OCI-LY7 (cell line): ENCODE measurements at places on chromosomes 5 and 9. TPM values are rescaled to one million over a fixed set of nuclear protein-coding genes. Genes with fewer than 3 reads are reported as not detected.

GRCh38 chr5:175444060-175444904 lies at the start of gene DRD1:
DRD1 (minus strand) TSS chr5:175444182; CDS start chr5:175443099, 1,083 bp downstream.
- peak; percentile 17 for DNase-seq

CEP72 gene
- 41.1 and 42.7 TPM in 2 replicates for total RNA-seq

SPAG8 gene
- total RNA-seq: 3.6 and 5.1 TPM in 2 replicates

GRCh38 chr5:63408984-63409383 lies 553.3 kb downstream of the HTR1A start:
- DNase-seq: no peak

PIP5K1B gene
- 10.7 and 11.5 TPM in 2 replicates for total RNA-seq

DNA sequence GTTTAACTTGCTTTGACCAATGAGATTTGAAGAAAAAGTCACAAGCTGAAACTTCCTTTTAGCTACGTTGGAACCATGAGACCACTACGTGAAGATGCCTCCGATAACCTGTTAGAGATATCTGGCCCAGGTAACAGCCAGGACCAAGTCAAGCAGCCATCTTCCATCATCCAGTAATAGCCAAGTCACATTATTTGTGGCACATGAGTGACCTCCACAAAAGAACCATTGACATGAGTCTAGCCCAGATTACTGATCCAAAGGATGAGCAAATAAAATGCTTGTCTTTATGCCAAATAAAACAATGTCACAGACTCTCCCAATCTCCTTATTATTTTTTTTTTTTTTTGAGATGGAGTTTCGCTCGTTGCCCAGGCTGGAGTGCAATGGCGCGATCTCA lies 1.6 kb downstream of the DEPDC1B start:
- DNase-seq: no peak

SLC36A2 gene
- total RNA-seq: not detected in 2 replicates

RNF208 gene
- total RNA-seq: 4.4 and 5.5 TPM in 2 replicates

GRCh38 chr9:106600955-106601560 lies 261.9 kb upstream of the ZNF462 start:
- DNase-seq: no peak
